K562 (cell line): ENCODE measurements at places on chromosomes 4 and X. TPM values are rescaled to one million over a fixed set of nuclear protein-coding genes. Genes with fewer than 3 reads are reported as not detected.

The LDOC1 gene
- total RNA-seq: 2.2 and 2.4 TPM in 2 replicates

The COL4A6 gene
- 0.02 and 0.09 TPM in 2 replicates for total RNA-seq

The TCP11X2 gene
- total RNA-seq: not detected in 2 replicates

The F9 gene
- total RNA-seq: 0.09 and 0.11 TPM in 2 replicates

The TMEM47 gene
- 0.04 TPM in 2 replicates for total RNA-seq

The SLC2A9 gene
- total RNA-seq: 0.49 and 0.60 TPM in 2 replicates

- H3K36me3 ChIP-seq: no peaks in the 10 kb centered on the region
- peaks cover 3% of the 10 kb centered on the region; the same call in 1 of the 3 replicates for H3K27me3 ChIP-seq
- H3K4me1 ChIP-seq: no peaks in the 10 kb centered on the region
- peak; percentile 83 for DNase-seq
- no peak overlapping the region for H3K4me3 ChIP-seq
- no peak overlapping the region for H3K27ac ChIP-seq
These were observed 65.8 kb downstream of the RASGEF1B start for GRCh38 chr4:81405900-81406401.

GRCh38 chr4:3237266-3237665, 11.7 kb upstream of the MSANTD1 start:
- DNase-seq: no peak
- H3K27me3 ChIP-seq: no peaks in the 10 kb centered on the region

- H3K4me1 ChIP-seq: peaks cover 8% of the 10 kb centered on the region; the same call in 2 of the 3 replicates
- DNase-seq: peak; percentile 82
- H3K27me3 ChIP-seq: no peaks in the 10 kb centered on the region
- peak within 1 kb of the TSS; percentile 55 for H3K4me3 ChIP-seq
These were observed at the start of gene GPAT3 for GRCh38 chr4:83535520-83536361. Gene GPAT3, plus strand, starts transcription at chr4:83536108. Its CDS starts 515 bp downstream, at chr4:83536623.

DNA sequence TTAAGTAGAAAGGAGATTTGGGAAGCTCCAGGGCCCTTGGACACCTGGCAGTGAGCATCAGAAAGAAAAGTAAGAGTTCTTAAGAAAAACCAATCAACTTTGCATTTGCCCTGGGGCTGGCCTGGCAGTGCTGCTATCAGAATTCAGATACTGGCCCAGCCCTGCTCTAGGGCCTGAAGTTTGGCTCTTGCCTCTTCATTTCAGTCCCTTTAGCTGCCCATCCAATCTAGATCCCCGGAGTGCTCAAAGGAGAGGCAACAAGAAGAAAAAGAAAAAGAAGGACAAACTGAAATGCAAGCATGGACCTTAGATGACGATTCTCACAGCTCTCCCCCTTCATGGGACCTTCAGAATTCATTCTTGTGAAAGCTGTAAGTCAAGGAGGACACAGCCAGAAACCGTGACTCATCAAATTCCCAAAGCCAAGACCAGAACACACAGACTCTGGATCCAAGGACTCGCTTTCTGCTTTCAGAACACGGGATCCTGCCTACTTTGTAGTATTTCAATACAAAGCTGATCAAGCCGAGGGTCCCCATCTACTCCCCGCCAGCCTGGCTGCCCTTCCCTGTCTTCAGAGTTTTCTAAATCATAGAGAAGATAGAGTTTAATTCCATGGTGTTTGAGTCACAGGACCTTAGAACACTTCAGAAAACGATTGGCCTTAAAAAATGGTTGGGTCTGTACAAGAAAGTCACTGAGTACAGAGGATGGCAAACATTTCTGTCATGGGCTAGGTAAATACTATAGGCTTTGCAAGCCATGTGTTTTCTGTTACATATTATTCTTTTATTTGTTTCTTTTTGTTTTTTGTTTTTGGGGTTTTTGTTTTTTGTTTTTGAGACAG, 103.7 kb downstream of the RBM47 start:
- H3K36me3 ChIP-seq: no peaks in the 10 kb centered on the region
- DNase-seq: peak; percentile 45
- H3K4me1 ChIP-seq: peaks cover 22% of the 10 kb centered on the region
- H3K27me3 ChIP-seq: no peaks in the 10 kb centered on the region

GRCh38 chr4:153045111-153045982, 109.2 kb downstream of the FHDC1 start:
- H3K4me1 ChIP-seq: no peaks in the 10 kb centered on the region
- H3K27me3 ChIP-seq: peaks cover 2% of the 10 kb centered on the region; the same call in 1 of the 3 replicates
- H3K36me3 ChIP-seq: no peaks in the 10 kb centered on the region
- H3K4me3 ChIP-seq: no peak overlapping the region

GRCh38 chr4:141913928-141914327, 277.5 kb downstream of the IL15 start:
- no peak for DNase-seq
- H3K4me3 ChIP-seq: no peak overlapping the region
- no peaks in the 10 kb centered on the region for H3K36me3 ChIP-seq
- no peaks in the 10 kb centered on the region for H3K27me3 ChIP-seq
- peak overlapping the region; percentile 35; the same call in 1 of the 3 replicates for H3K27ac ChIP-seq
- no peaks in the 10 kb centered on the region for H3K4me1 ChIP-seq

DNA sequence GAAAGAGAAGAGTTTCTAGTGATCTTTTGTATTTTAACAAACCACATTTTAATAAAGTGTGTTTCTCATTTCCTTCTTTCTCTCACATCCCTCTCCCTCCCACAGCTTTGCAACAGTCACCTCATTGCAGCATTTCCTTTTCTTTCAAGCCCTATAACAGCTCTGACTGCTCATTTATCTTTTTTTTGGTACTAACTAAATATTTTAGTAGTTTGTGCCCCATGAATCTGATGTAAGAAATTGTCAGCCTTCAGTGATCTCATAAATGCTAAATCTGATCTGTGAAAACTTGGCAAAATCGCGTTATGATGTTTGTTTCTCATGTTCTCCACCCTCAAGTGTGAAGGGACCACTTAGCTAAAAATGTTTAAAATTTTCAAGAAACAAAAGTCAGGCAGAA, 258.5 kb upstream of the SLIT2 start:
- H3K4me1 ChIP-seq: no peaks in the 10 kb centered on the region
- no peak overlapping the region for H3K4me3 ChIP-seq
- no peaks in the 10 kb centered on the region for H3K27me3 ChIP-seq
- no peak for DNase-seq
- H3K27ac ChIP-seq: no peak overlapping the region

- no peaks in the 10 kb centered on the region for H3K36me3 ChIP-seq
- H3K27ac ChIP-seq: no peak overlapping the region
- H3K4me3 ChIP-seq: no peak overlapping the region
- no peaks in the 10 kb centered on the region for H3K27me3 ChIP-seq
- peaks cover 27% of the 10 kb centered on the region for H3K4me1 ChIP-seq
These were observed 17.6 kb downstream of the TMEM187 start for GRCh38 chrX:153989973-153990655.
